ENCODE measurements at places on chromosomes 4 and X.

DNA sequence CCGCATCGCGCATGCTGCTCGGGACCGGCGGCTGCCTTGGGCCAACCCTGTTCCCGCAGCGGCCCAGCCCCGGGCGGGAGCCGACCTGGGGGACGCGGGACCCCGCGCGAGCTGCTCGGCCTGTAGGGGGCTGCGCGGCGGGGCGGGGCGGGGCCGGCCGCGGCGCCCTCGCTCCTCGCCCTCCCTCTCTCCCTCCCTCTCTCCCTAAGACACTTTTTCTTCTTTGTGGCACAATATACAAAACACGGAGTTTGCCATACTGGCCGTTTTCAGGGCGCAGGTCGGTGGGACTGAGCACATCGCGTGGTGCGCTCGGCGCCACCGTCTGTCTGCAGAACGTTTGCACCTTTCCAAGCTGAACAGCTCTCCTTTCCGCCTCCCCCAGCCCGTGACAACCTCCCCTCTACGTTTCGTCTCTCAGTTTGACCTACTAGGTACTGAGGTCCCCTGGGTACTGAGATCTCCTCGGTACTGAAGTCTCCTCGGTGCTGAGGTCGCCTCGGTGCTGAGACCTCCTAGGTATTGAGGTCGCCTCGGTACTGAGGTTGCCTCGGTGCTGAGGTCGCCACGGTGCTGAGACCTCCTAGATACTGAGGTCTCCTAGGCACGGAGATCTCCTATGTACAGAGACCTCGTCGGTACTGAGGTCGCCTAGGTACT lies 261.1 kb upstream of the PLCXD1 start:
- DNase-seq = no peak

GRCh38 chr4:91064157-91064853 lies 937.1 kb downstream of the CCSER1 start:
- DNase-seq = peak; percentile 51

- no peak for DNase-seq
These were observed 8.8 kb upstream of the ADH1C start for GRCh38 chr4:99361268-99361898.

DNA sequence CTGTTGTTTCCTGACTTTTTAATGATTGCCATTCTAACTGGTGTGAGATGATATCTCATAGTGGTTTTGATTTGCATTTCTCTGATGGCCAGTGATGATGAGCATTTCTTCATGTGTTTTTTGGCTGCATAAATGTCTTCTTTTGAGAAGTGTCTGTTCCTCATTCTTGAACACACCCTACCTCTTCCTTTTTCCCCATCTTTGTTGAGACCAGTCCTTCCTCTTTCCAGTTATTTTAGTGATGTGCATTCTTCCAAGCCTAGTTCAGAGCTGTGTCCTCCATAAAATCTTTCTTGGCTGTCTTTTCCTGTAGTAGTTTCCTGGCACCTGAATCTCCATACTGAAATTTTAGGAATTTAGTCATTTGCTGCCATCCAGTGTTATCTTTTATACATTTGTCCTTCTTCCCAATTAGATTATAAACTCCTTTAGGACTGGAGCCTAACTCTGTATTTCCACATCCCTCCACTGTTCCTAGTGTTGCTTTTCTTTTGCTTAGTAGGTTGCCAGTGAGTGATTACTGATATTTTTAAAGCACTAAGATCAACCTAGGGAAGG lies 11.4 kb downstream of the FHIP1A start:
- DNase-seq = peak; percentile 34

GRCh38 chr4:23324021-23324690 lies 565.7 kb downstream of the PPARGC1A start:
- peak; percentile 15 for DNase-seq

- DNase-seq = no peak
These were observed 139.6 kb upstream of the PTCHD1 start for GRCh38 chrX:23194885-23195554.

- DNase-seq = no peak
These were observed 49.6 kb downstream of the ZFYVE28 start for GRCh38 chr4:2368746-2369437.

DNA sequence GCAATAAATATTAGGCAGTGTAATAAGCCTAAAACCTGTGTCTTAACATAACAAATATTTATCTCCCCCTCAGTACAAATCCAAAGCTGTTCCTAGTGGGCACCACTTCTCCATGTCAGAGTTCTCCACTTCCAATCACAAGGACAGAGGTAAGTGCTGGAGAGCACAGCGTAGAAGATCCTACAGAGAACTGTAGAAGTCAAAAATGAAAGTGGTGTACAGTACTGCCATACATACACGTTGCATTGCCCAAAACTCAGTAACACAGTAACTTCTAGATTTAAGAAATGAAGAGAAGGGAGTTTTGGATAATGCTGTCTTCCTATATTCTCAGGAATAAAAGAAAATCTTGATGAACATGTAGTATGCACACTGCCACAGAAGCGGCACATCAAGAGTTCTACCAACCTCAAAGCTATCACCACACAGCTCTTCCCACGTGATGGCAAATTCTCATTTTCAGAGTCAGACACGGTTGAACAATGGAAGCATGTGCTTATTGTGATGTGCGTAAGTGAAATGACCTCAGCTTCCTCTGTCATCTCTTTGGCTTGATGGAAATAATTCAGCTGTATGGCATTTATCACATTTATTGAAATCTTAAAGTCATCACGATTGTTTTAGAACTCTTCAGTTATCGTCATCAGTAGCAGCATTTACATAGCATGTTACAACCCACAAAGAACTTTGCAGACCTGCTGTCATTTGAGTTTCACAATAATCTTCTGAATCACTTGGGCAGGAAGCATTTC lies 27.1 kb upstream of the SPANXN4 start:
- no peak for DNase-seq

DNA sequence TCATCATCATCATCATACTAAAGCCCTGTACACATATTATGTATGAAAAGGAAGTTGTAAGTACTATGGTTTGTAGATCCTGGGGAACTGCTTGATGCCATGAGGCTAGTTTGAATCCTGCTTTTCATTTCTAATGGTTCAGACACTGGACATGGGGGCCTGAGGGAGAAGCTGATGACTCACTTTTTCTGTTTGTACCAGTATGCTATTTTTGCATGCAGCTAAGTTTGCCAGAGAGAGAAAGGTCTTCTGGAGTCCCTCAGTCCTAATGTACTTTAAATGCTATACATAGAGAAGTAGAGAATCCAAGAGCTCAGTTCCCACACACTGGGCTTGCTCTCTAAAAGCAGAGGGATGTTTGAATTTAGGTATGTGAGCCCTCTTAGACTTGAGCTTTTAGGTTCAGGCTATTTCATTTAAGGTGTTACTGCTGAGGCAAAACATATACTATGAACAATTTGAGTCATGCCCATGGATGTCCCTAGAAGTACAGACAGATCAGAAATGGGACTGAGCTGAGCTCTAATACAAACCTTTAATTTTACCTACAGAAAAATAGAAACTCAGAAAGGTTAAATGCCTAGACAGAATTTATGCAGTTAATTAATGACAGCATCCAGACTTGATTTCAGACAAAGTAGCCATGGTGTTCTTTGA lies 17.6 kb upstream of the HS3ST1 start:
- DNase-seq = no peak

- no peak for DNase-seq
These were observed 577.1 kb downstream of the GALNTL6 start for GRCh38 chr4:172390331-172390730.
